OCI-M1 (cell line): ENCODE measurements at places on chromosomes 6 and 20.

GRCh38 chr6:73694711-73695411, 1.1 kb upstream of the CD109 start:
- no peak for DNase-seq

- DNase-seq, result no peak
Observed at GRCh38 chr20:8780915-8781314, 288.0 kb upstream of the PLCB4 start.

DNA sequence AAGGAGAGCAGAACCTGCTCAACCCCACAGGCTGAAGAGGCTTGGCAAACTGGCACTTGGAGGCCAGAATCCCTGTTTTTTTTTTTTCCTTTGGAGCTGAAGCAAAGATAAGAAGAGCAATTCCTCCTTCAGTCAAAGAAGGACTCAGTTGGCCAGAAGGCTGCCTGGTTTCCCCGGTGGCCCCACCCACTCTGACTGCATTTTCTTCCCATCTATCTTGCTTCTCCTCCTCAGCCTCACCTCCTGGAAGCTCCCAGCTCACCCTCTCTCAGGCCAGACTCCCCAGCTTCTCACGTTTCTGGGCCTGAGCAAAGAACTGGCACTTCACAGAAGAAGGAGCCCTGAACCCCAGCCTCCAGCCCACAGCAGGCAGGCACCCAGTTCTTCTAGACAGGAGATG, 2.4 kb downstream of the LRFN2 start:
- no peak for DNase-seq

DNA sequence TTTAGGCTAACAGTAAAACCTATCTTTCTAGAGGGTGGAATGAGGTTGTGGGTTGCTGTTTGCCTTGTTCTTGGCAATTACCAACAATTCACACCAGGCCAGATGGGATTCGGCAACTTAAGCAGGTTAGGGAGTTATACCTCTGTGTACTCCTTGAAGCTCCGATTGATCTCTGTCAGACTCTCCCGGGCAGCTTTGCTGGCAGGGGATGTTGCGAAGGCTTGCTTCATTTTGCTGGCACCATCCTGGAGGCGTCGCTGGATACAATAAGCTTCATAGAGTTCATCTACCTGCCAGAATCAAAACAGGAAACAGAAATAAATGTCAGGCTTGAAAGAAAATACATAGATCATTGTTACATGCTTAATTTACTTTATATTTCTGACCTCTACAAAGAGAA, 66.4 kb upstream of the ARMH2 start:
- no peak for DNase-seq

- DNase-seq, result no peak
Observed at GRCh38 chr20:46063652-46064054, 26.1 kb downstream of the NCOA5 start.

DNA sequence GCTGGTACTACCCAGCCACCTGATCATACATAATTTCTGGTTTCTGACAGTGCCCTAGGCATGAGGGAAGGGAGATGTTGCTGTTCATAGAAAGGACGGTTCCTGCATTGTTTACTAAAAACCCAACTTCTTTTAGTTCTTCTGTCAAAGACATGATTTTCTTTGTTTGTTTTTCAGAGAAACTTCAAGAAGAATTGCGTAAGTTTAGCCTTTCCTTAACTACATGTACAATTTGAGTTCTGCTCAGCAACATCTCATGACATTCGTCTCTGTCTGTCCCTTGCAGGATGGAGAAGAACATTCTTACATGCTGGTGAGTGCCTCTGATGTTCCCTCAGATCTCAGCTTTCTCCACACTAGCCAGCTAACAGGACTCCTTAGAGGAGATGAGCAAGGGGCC, 8.0 kb downstream of the BTN2A1 start:
- DNase-seq, result no peak

- DNase-seq, result no peak
Observed at GRCh38 chr6:84492241-84493165, 265.1 kb upstream of the CEP162 start.

DNA sequence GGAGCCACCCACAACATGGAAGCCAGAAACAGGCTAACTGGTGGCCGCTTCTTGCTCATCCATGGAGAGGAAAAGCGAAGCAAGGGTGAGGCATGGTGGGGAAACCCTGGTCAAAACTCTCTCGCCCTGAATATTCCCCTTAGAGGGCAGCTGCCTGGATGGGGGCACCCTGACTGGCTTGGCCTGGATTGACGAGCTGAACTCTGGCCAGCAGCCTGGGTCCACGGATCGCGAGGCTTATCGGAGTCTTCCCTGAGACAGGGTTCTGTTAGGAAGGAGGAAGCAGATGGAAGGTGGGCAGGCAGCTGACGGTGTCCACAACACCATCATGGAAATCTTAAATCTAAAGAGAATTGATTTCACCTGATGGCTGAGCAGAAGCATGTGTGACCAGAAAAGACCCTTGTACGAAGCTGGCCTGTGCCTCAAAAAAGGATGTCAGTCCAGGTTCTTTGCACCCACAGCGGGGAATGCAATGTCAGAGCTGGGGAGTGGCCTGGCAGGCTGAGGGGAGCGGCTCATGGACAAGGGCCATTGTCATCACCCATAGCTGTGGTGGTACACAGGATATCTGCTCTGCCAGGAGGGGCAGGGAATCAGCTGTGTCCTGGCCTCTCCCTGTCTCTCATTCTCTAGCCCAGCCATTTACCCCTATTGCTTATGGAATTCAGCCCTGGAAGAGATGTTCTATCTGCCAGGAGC, 109.4 kb upstream of the SNX9 start:
- no peak for DNase-seq

DNA sequence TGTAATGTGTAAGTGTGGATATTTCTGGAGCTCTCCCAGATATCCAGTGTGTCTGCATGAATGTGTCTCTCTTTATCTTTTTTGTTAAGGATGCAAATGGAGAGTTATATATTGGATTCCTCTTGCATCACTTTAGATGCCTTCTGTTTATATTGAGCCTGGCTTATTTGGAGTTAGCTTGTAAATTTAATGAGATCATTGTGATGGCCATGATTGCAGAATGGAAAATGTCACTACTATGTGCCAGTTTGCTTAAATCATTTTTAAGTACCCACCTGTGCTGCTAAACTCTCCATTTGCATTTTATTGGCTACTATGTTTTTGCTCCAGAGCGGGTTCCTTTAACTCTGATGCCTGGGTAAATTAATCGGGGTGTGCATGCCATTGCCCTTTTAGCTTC, 334.8 kb downstream of the UTRN start:
- DNase-seq, result no peak

DNA sequence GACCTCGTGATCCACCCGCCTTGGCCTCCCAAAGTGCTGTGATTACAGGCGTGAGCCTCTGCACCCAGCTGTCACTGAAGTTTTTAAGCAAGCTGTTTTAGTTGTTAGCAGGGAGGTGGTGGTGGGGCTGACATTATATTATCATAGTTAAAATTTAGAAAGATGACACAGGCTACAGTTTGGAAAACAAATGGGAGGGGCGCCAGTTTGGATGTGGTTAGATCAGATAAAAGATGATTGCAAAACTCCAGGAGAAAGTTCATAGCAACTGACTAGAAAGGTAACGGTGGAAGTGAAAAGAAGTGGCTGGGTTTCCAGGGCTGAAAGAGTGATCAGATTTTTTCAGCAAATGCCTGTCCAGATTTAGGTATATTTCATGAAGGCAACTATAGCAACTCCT, 311.9 kb upstream of the CITED2 start:
- peak; percentile 25 for DNase-seq

GRCh38 chr6:164928728-164929407, 380.5 kb downstream of the C6orf118 start:
- DNase-seq, result no peak

- no peak for DNase-seq
Observed at GRCh38 chr6:2734488-2735166, 16.1 kb downstream of the MYLK4 start.

GRCh38 chr6:128601060-128601459, 80.7 kb upstream of the PTPRK start:
- DNase-seq, result no peak

GRCh38 chr6:30231067-30231466, 17.9 kb upstream of the TRIM26 start:
- DNase-seq, result no peak

DNA sequence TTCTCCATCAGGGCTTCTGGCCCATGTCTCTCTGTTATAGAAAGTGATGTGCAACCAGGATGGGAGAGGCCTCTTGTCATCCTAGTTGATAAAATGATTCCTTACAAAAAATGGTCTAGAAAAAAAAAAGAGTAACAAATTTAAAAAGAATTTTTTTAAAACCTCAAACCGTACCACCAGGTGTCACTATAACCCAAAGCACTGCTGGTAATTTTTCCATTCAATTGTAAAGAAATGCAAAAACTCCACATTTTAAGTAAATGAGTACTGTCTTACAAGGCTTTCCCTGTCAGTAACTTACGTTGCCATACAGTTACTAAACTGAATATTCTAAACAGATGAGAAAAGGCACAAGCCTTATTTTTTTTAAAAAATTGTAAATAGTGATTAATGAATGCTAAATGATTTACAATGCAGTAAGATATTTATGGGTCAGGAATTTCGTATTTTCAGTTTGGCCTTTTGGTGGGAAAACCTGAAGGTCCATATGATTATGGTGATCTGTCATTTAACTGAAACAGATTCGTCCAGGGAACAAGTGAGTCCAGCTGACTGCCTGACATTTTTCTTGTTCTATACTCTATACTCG, 95.4 kb downstream of the OGFRL1 start:
- peak; percentile 73 for DNase-seq

DNA sequence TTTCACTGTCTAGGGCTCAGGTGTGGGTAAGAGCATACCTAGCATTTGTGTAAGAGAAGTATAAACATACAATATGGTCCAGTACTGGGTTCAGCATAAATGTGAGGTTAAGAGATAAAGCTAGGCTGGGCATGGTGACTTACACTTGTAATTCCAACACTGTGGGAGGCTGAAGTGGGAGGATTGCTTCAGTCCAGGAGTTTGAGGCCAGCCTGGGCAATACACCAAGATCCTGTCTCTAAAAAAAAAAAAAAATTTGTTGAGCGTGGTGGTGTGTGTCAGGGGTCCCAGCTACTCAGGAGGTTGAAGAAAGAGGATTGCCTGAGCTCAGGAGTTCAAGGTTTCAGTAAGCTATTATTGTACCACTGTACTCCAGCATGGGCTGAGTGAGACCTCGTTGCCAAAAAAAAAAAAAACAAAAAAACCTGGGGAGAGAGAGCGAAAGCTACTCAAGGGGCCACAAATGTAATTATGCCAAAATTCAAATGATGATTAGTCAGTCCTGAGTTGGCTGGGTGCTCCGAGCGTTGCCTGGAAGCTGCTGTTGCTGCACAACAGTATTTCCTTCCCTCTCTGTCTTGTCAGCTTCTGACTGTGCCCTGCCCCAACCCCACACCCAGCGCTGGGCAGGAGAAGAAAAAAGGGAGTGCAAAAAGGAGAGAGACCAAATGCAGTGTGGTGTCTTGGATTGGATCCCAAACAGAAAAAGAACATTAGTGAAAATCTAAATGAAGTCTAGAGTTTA, 24.0 kb downstream of the CMTR1 start:
- no peak for DNase-seq

- no peak for DNase-seq
Observed at GRCh38 chr20:57627339-57627738, 7.1 kb upstream of the ZBP1 start.

- DNase-seq, result peak; percentile 44
Observed at GRCh38 chr6:20875369-20875963, 341.2 kb downstream of the CDKAL1 start.

- no peak for DNase-seq
Observed at GRCh38 chr20:36499723-36500501, 41.4 kb upstream of the MYL9 start.

DNA sequence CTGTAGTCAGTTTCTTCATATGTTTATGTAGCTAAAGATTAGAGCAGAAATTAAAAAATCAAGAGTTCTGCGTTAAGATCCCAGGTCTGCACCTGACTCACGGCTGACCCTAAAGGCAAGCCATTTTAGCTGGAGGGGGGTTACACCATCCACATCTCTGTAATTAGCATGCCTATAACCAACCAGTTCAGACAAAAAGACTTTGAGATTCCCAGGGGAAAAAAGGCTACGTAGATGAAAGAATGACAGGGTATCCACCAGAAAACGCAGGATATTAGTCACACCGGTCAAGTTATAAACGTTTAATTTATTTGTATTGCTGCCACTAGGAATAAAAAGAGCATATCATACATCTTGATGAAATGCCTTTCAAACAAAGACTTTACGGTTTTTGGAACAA, 299.1 kb downstream of the FOXC1 start:
- no peak for DNase-seq

- DNase-seq, result no peak
Observed at GRCh38 chr6:10733151-10733715, 10.4 kb downstream of the TMEM14C start.

GRCh38 chr6:139240161-139241010, 51.4 kb downstream of the TXLNB start:
- DNase-seq, result no peak

- DNase-seq, result no peak
Observed at GRCh38 chr6:56772737-56773184, 130.1 kb upstream of the DST start.

GRCh38 chr20:48162621-48163020, 377.3 kb upstream of the SULF2 start:
- no peak for DNase-seq

- no peak for DNase-seq
Observed at GRCh38 chr6:153104220-153104619, 26.9 kb downstream of the RGS17 start.

DNA sequence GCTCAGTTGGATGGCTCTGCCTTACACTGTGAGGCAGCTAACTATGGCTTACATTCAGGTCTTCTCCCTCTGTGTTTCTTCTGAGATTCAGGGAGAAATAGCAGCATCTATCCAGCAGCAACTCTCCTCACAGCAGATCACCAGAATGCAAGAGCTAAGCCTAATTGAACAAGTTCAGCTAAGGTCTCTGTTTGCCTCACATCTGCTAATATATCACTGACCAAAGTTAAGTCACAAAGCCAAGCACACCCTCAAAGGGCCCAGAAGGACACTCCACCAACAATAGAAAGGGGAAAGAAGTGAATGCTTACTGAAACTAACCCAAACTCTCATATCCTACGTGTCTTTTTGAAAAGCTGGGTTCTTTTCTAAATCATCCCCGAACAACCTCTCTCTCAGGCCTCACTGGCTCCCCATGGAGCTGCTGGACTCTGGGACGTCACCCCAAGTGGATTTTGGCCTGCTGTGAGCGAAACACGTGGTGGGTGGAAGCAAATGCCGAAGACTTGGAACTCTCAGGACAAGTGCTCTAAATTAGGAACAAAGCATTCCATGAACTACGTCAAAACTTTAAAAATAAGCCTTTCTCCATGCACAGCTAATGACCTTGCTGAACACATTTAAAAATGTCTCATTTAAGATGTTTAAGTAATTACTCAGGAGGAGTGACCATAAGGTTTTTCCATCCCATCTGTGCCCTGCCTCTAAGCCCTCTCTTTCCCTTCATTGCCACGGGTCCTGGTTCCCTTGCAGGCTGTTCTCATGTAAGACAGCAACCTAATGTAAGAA, 167.5 kb upstream of the PLCB4 start:
- no peak for DNase-seq
